Stimulated activated CD4-positive, alpha-beta T cell treated with anti-CD3 and anti-CD28 coated beads, Interleukin-1b, Interleukin-23, amount 100 ng/mL, for 1 hour (primary cell): ENCODE measurements at places on chromosomes 7 and 10.

DNA sequence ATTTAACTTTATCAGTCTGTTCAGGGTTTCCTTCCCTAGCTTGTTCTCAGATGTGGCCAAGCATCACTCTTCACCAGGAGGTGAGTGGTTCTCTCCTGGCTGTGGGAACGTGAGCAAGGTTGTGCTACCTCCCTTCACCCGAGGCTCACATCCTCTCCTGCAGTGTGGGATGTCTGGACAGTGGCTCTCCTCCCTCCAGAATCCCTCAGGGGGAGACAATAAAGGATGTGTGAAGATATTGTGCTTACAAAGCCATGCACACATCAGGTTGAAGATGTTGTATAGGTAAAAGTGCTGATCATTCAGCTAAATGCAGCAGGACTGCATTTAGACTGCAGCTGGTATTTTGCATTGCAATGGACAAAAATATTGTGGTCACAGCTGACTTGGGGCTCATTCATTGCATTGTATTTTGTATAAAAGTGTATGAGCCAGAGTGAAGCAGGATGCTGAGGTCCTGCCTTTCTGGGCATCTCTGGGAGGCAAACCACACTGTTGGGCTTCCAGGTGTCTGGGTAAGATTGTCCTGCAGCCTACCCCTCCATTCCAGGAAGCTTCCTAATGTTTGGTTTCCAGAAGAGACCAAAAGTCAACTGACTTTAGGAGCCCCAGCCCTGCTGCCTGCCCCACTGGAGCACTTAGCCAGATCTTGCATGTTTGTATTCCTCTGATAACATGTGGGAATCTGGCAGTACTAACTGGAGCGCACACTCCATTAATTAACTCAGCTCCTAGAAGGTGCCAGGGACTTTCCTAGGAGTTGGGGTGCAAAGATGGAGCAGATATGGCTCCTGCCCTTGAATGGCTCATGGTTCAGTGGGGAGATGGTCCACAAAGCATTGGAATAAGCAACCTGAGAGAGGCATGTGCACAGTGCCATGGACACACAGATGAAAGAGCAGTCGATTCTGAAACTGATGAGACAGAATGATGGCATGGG, 292.5 kb upstream of the ZNF32 start:
- DNase-seq, result no peak

DNA sequence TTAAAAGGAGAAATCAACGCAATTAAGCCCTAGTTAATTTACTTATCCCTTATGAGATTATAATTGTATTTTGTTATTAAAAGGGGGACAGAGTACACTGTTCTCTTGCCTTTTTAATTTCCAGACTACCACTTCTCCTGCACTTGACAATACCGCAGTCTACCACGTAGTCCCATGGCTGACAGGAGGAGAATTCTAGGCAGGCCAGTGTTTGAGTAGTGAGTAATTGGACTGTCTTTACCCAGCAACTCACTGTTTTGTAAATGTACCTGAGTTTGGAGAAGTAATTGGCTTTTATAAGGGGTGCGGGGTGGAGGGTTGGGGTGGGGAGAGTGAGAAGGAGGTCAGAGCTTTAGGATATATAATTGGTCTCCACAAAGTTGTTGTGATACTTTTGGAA, 85.4 kb downstream of the CFTR start:
- DNase-seq, result no peak

DNA sequence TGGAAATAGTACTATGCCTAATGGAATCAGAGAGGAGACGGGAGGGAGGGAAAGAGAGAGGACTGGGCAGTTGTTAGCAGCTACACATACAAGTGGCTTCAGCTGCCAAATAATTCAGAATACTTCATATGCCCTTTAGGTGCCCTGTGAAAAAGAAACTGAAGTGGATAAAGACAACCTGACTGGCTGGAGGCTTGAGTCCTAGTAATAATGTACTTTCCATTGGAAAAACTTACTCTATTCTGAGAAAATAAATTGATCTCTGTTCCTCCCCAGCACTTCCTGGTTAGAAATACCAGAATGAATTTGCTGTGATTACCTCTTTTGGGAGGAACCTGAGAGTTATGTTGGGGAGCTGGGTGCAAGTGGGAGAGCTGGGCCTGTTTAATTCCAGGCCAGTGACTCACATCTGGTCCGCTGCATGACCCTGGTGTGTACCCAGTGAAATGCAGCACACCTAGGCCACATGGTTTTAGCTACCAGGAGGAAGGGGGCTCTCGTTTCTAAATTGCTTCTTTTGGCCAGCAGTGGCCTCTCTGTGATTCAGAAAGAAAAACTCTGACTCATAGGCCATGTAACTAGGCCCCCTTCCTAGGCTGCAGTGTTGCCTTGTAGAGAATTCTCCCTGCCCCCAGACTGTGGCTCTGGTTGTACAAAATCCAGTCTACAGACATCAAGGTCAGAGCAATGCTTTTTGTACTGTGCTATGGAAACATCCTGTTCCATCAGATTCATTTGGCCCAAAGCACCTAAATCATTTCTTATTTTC, 6.5 kb downstream of the AGFG2 start:
- DNase-seq, result no peak

- DNase-seq, result no peak
These were observed 74.3 kb upstream of the ASAH2 start for GRCh38 chr10:50325449-50326171.

DNA sequence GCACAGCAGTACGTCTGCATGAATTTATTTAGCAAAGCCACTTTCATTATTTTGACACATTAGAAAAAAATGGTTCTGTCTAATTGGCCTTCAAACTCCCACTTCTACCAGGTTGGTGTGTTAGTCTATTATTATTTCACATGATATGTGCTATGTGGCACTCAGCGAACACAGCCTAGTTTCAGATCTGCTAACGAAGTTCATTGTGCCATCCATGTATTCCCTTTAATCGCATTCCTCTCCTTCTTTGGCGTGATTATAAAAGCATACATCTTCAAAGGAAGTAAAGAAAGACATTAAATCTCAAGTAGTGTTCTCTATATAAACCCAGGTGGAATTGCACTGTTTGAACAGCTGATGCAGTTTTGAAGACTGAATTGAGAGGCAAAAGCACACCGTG, 96.4 kb upstream of the CACNA2D1 start:
- no peak for DNase-seq

DNA sequence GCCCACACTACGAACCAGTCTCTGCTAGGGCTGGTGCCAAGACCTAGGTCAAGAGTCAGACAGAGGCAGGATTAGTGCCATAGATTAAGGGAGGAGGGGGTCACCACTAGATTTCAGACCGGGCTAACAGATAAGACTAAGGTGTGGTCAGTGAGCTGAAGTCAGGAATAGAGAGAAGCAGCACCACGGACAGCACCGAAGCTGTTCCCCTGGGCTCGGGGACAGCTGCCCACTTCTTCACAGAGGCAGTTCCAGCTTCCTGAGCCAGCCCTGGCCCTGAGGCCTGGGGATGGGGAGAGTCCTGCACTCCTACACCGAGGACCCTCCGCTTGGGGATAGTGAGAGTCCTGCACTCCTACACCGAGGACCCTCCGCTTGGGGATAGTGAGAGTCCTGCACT, 11.2 kb upstream of the JAKMIP3 start:
- DNase-seq, result no peak

- DNase-seq, result no peak
These were observed 34.8 kb upstream of the CCSER2 start for GRCh38 chr10:84293574-84294016.

DNA sequence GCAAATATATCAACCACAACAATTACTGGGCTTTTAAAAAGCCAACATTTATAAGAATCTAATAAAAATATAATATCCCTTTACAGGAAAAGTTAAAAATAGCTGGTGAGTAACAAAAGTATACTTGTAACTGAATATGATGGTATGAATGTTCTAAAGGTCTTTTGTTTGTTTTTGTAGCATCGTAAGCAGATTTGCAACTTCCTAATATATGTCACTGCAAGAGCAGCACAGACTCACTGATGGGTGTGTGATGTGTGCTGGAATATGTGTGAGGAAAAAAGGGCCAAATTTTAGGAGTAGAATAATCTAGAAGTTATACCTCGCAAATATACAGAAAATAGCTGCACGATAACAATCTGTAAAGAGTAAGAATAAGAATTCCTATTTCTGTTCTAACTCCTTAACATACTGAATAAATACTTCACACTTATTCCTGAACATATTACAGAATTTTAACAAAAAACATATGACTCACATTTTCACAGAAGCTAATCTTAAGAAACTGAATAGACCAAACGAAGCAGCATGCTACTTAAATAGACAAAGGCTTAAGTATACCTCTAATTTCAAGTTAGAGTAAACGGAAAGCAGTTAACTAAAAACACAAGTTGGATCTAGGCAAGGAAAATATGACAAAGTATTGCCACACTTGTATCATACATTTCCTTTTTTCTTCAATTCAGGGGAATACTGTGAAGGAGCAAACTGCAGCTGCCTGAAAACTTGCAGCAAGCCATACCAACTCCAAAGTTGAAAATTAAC, 9.6 kb downstream of the ETV1 start:
- no peak for DNase-seq

DNA sequence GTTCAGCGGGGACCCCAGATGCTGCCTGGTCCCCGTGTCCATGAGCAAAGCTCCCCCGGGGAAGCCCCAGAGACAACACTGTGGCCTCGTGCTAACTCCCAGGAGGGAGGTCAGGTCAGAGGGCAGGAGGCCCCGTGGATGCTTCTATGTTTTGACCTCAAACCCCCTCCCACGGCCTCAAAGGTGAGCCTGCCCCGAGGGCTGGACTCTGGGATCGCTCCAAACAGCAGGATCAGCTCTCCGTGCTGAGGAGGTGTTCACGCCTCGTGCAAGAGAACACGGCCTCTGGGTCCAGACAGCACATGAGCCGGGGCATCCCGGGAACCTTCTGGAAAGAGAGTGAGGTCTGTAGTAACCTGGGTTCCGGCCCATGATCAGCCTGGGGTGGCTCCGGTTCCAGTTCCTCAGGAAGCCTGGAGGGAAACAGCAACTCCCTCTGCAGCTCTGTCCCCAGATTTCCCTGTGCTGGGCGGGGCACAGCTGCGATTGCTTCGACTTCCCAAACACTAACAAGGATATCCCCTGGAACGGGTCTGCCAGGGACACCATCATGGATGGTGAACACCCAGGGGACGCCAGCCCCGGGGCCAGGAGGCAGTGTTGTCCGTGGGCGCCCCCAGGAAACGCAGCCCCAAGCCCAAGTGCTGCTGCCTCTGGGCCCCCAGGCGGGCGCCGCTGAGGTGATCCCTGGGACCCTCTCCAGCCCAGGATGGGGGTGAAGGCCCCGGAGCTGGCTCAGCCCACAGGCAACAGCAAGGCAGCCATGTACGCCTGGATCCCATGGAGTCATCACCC, 18.0 kb upstream of the INPP5A start:
- no peak for DNase-seq

DNA sequence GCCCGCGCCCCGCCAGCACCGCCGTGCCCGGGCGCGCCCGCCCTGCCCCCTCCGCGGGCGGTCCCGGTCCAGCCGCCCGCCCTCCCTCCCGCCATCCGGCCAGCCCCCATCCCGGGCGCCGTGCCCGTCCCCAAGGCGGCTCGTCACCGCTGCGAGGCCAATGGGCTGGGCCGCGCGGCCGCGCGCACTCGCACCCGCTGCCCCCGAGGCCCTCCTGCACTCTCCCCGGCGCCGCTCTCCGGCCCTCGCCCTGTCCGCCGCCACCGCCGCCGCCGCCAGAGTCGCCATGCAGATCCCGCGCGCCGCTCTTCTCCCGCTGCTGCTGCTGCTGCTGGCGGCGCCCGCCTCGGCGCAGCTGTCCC, at the start of gene HTRA1:
Gene HTRA1 (plus strand): TSS at position 187 of the 362 bp plus-strand sequence. CDS start 100 bp downstream, at position 287.
- no peak for DNase-seq

- DNase-seq, result no peak
These were observed 2.5 kb upstream of the TMEM178B start for GRCh38 chr7:141071260-141071854.

GRCh38 chr7:105808703-105809590, 67.5 kb downstream of the ATXN7L1 start:
- peak; percentile 57 for DNase-seq

GRCh38 chr7:140595468-140596092, 45.0 kb downstream of the DENND2A start:
- no peak for DNase-seq

- DNase-seq, result no peak
These were observed 196.6 kb downstream of the BBS9 start for GRCh38 chr7:33325754-33326484.

- no peak for DNase-seq
These were observed 21.8 kb downstream of the DPYSL4 start for GRCh38 chr10:132208462-132209050.

DNA sequence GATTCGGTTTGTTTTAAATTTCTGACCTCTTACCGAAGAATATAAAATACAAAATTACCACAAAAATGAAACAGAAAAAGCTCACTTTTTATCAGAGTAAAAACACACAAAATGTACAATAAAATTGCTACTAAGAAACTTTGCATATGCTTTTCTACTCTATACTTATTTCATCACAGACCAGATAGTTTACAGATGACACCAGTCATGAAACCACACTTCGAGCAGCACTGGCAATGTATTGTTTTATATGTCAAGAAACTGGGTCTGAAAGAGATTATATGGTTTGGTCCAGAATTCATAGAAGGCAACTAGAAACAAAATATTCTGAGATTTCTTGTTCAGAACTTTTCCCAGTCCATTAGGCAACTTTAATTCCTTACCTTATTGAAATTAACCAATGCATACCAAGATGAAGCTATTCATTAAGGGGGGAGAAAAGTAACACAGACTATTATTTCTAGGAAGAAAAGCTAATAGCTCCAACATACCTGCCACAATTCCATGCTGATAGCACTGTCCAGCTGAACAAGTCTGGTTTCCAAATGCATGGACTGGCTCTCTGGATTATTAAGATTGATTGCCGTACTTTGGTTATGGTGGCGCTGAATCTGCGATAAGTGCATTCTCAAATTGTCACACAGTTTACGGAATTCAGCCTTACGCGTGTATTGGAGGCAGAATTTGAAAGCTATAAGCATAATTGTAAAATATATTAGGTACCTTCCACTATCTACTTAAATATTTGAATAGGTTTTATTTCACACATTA, 10.0 kb downstream of the EIF3A start:
- no peak for DNase-seq

DNA sequence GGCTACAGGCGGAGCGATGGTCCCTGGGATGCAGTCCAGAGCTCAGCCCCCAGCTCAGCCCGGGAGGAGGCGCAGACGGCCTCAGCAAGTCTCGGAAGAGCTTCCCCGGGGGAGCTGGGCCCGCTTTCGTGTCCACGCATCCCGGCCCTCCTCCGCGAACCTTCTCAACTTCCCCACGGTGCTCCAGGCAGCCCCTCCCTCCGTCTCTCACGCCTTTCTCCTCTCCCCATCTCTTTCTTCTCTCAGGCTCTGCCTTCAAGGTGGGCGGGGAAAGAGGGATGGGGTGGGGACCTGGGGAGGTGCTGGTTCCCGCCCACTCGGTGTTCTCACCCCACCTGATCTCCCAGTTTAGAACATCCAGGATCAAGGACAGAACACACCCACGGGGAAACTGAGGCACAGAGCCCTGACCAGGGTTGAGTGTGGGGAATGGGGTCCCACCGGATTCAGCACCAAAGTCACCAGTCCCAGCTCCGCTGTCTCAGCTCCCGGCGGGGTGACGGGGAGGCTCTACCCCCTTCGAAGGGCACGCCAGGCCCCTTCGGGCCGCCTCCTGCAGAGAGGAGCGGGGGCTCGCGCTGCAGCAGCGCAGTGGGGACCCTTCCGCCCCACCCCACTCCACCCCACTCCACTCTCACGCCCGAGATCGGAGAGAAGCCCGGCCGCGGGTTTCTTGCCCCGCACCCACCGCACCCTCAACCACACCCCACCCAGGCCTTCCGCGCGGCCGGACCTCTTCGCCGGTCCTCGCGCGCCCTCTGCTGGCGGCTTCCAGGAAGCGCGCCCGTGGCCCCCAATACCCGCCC, 18.2 kb downstream of the POLL start:
- peak; percentile 75 for DNase-seq

- no peak for DNase-seq
These were observed 48.9 kb downstream of the BLNK start for GRCh38 chr10:96222441-96222840.

- no peak for DNase-seq
These were observed 741 bp downstream of the GPR85 start for GRCh38 chr7:113085781-113086390.
